HepG2 (cell line): ENCODE measurements at places on chromosomes 13 and 19. TPM values are rescaled to one million over a fixed set of nuclear protein-coding genes. Genes with fewer than 3 reads are reported as not detected.
A peak's percentile ranks its signal among the peaks of the same experiment; 100 is the strongest.

DNA sequence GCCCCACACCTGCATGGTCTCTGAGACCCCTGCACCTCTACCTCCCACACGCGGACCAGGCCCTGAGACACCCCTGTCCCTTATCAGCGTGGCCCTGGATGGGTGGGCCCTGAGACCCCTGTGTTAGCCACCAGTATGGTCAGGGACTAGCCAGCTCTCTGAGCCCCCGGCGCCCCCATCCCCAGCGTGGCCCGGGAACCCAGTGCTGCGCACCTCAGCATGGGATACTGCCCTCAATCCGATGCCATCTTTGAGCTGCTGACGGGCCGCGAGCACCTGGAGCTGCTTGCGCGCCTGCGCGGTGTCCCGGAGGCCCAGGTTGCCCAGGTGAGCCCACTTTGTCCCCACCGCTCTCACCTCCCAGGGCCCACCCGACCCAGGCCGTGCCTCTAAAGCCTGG, 5.0 kb upstream of the ARHGAP45 start:
- DNase-seq = no peak

DNA sequence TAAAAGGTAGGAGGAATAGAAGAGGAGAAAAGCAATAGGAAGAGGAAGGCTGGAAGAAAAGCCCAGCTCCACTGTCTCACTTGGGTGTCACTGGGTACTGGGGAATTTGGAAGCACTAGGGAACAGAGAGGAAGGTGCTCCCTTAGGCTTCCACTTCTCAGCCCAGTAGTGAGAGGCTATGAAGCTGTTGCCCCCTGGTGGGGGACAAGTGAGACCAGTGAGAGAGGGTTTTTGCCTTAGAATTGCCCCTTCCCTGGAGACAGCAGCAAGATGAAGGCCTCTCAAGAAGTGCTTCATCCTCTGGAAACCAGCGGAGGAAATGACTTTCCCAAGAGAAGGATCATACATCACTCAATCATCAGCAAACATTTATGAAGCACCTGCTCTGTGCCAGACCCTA, 4.7 kb upstream of the ZNF606 start:
- DNase-seq = peak; percentile 18

GRCh38 chr13:25657157-25657556, 285.4 kb downstream of the ATP8A2 start:
- no peak for DNase-seq

GRCh38 chr19:15935167-15935702, 906 bp upstream of the CYP4F11 start:
- DNase-seq = peak; percentile 39

- no peak for DNase-seq
These were observed 16.8 kb downstream of the DAPK3 start for GRCh38 chr19:3954107-3954506.

DNA sequence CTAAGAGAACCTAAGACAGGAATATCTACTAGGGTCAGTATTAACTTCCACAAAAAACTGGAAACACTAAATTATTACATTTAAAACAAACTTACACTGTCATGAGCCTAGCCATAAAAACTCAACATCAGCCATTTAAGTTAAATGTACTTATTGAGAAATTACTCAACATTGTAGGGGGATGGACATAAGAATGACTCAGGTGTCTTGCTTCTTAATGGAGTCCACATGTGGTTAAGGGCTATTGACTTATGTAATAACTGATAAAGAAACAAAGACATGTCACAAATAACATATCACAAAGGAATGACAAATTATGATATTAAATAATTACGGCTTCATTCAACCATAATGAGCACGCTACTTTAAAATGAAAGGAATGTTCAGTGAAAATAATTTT, 36.2 kb downstream of the CLDN10 start:
- no peak for DNase-seq

GRCh38 chr13:105139048-105139379, 1396.4 kb downstream of the EFNB2 start:
- no peak for DNase-seq

- no peak for DNase-seq
These were observed 13.8 kb downstream of the KLC3 start for GRCh38 chr19:45354241-45354842.

DNA sequence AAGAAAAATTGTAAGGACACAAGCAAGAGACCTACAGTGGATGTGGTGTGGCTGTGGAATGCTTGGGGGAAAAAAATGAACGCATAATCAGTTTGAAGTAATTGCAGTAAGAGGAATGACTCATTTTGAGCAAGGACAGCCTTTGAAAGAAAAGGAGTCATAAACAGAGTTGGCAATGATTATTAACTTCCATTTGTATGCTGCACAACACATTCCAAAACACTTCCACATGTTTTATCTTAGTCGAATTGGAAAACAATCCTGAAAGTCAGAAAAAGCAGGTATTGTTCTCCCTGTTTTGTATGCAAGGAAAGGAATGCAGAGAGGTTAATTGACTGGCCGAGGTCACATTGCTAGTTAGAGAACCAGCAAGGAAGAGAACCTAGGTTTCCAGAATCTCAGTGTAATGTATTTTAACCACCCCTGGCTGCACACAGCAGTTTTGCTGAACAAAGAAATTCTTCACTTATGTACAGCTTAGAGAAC, 630.0 kb upstream of the MIR17HG start:
- DNase-seq = no peak

DNA sequence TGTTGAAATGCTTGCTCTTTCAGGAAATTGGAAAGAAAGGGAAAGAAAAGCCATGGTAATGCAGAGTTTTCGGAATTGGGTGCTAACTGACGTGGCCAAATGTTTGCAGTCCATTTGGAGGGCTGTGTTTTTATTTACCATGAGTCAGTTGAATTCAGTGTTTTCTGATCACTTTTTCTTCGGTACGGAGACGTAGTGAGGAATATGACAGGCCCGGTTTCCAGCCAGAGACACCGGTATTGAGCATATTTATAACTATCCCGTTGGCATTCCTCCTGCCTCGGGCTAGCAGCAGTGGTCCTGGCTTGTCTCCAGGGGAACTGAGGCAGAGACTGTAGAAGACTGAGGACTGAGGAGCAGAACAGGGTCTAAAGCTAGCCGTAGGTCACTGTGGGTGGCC, 1.0 kb downstream of the CDC16 start:
- DNase-seq = peak; percentile 5

GRCh38 chr13:110138700-110139036, 168.3 kb downstream of the COL4A1 start:
- no peak for DNase-seq

DNA sequence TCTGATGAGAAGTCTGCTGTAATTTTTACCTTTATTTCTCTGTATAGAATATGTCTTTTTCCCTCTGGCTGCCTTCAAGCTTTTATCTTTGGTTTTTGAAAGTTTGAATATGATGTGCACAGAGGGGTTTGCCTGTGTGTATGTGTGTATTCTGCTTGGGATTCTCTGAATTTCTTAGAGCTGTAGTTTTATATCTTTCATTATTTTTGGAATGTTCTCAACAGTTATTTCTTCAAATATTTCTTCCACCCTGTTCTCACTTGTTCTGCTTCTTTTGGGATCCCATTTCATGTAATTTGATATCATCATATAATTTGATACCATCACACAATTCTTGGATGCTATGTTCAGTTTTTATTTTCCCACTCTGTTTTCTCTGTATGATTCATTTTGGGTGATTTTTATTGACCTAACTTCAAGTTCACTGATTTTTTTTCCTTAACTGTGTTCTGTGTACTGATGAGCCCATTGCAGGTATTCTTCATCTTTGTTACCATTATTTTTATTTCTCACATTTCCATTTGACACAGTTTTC, 7.5 kb downstream of the COG3 start:
- DNase-seq = no peak

DNA sequence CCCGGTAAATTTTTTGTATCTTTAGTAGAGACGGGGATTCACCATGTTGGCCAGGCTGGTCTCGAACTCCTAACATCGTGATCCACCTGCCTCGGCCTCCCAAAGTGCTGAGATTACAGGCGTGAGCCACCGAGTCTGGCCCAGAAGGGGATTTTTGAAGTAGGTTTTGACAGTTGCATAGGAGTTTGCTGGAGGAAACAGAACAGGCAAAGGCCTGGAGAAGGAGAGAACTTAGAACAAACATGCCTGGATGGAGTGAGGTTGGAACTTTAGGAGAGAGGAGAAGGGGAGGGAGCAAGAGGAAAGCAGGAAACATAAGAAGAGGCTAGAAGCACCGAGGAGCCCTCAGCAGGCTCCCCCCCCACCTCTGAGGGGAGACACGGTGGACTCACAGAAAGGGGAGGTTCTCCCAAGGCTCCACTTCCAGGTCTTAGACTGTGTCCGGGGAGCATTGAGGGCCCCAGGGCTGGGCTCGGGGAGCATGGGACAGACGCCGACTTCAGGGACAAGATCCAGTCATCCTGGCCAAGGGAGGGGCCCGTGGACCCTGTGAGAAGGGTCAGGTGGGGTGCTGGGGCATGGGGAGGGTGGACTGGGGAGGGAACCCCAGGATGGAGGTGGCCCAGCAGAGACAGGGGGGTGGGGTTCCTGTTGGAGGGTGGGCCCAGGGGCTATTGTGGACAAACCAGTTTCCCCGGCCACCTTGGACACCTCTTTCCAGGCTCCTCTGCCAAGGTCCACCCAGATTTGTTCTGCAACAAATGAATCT, 1.8 kb upstream of the FBN3 start:
- DNase-seq = no peak

- no peak for DNase-seq
These were observed 33.0 kb downstream of the SERP2 start for GRCh38 chr13:44406617-44407016.

- no peak for DNase-seq
These were observed 1.5 kb downstream of the EPSTI1 start for GRCh38 chr13:42990291-42991232.

DNA sequence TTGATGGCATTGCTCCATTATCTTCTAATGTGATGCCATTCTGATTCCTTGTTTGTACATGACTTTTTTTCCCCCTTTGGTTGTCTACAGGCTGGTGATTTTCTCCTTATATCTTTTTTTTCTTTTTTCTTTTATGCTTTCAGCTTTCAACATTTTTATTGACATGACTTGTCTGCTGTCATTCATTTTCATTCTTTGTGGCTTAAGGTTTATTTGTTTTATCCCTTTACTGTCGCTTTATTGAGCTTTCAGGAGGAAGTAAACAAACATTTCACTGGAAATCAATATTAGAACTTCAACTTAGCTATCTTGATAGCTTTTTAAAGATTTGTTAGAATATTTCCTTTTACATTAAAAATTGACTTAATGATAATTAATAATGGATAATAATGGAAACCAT, 9.7 kb downstream of the ITM2B start:
- no peak for DNase-seq

GRCh38 chr19:19077103-19077502, 13.3 kb downstream of the SLC25A42 start:
- no peak for DNase-seq

ZNF8 gene
- polyA plus RNA-seq = 3.0 and 3.1 TPM in 2 replicates

CGB7 gene
- polyA plus RNA-seq = 0.07 and 0.08 TPM in 2 replicates

LNX2 gene
- 8.1 and 9.2 TPM in 2 replicates for polyA plus RNA-seq

CYP4F12 gene
- 29.9 and 47.3 TPM in 2 replicates for polyA plus RNA-seq

STXBP2 gene
- polyA plus RNA-seq = 40.1 and 48.7 TPM in 2 replicates

OR7A5 gene
- not detected in 2 replicates for polyA plus RNA-seq

CABP5 gene
- polyA plus RNA-seq = not detected in 2 replicates

FLT3 gene
- polyA plus RNA-seq = not detected in 2 replicates

IRGC gene
- polyA plus RNA-seq = not detected in 2 replicates

ZNF208 gene
- polyA plus RNA-seq = not detected in 2 replicates

OLFM4 gene
- not detected in 2 replicates for polyA plus RNA-seq

ITGBL1 gene
- polyA plus RNA-seq = 0.01 TPM in 1 of 2 replicates, not detected in the other

CYP2S1 gene
- 1.8 and 2.1 TPM in 2 replicates for polyA plus RNA-seq
